T-cell (primary cell): ENCODE measurements at places on chromosomes 16 and 17. TPM values are rescaled to one million over a fixed set of nuclear protein-coding genes. Genes with fewer than 3 reads are reported as not detected.

MMP28 gene
- 10.7 TPM for total RNA-seq

DNA sequence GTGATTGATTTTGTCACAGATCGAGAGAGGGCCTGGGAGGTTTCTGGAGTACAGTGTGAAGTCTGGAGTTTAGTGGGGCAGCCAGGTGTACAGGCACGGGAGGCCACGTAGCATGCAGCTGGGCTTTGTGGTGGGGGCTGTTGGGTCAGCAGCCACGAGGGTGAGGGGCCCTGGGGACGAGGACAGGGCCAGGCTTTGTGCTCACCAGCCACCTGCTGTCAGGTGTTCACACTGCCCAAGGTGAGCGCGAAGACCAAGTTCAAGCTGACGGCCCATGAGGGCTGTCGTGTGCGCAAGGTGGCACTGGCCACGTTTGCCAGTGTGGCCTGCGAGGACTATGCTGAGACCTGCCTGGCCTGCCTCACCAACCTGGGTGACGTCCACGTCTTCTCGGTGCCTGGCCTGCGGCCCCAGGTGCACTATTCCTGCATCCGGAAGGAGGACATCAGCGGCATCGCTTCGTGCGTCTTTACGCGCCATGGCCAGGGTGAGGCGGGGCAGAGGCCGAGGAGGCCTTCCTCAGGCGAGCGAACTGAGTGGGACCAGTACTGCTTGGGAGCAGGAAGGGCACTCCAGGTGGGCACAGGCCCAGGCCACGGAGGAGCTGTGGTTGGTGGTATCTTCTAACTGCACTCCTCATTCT is 15.9 kb downstream of the LLGL1 start:
- H3K27ac ChIP-seq, result no peak overlapping the region
- peaks cover 17% of the 10 kb centered on the region for H3K36me3 ChIP-seq
- no peak overlapping the region for H3K4me3 ChIP-seq
- no peaks in the 10 kb centered on the region for H3K27me3 ChIP-seq

DNA sequence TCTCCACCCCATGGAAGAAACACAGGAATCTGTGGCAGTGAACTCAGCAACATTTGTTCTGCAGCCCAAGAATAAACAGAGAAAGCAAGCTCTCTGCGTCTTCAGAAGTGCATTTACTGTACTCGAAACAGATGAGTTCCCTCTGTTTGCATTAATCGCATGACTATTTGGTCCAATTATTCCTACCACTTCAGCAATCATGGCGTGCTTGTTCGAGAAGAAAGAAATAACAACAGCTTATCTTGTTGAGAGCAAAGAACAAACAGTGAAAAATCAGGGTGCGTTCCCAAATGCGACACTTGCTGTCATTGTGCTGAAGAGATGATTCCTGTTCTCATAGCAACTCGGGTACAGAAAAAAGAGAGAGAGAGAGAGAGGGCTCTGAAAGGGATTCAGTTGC is 445.3 kb upstream of the MAF start:
- H3K4me1 ChIP-seq, result no peaks in the 10 kb centered on the region
- H3K4me3 ChIP-seq, result no peak overlapping the region
- H3K36me3 ChIP-seq, result no peaks in the 10 kb centered on the region
- no peaks in the 10 kb centered on the region for H3K27me3 ChIP-seq
- no peak for DNase-seq
- no peak overlapping the region for H3K27ac ChIP-seq

GRCh38 chr17:32822996-32823395 is 53.9 kb downstream of the MYO1D start:
- H3K36me3 ChIP-seq, result no peaks in the 10 kb centered on the region
- peaks cover 10% of the 10 kb centered on the region for H3K27me3 ChIP-seq
- no peak for DNase-seq
- no peak overlapping the region for H3K4me3 ChIP-seq
- no peak overlapping the region for H3K27ac ChIP-seq
